ENCODE measurements at places on chromosomes 5 and 9.

DNA sequence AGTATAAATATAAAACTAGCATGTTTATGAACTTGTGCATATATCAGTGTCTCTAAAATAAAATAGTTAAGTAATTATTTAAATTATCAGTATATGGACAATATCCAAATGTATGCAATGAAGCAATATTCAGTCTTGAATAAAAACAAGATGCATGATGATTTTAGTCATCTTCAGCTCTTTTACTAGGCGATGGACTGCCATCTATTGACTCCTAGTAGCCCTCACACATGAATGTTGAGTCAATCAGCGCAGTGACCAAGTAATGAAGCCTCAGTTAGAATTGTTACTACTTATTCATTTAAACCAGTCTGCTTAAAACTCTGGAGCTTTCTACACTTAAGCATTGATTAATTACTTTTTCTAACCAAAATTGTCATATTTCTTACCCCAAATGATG lies 92.9 kb upstream of the GRHPR start:
- DNase-seq: no peak

- DNase-seq: no peak
These were observed 13.2 kb downstream of the MACIR start for GRCh38 chr5:103271570-103272289.

GRCh38 chr5:151202381-151203139 lies 21.3 kb downstream of the CCDC69 start:
- DNase-seq: no peak

DNA sequence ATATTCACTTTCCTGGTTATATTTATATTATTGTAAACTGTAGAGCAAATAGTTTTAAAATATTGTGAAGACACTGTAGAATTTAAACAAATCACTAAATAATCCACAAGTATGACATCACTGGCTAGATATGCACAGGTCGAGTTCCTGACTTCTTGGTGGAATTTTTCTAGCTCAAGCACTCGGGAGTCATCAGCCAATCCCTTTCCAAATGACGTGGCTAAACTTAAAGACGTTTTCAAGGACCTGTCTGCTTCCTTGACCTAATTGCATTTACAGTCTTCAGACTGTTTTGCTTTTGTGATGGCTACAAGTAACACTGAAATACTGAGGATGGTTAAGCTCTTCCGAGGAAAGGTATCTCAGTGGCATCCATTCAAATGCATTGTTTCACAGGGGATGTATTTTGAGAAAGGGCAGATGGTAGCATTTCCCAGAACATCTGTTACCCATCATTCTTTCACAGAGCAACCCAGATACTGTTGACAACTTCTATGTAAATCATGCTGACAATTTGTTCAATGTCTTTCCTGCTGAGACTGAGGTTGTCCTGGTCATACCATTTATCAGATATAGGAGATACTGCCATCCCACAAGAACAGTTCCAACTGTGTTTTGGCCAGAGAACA lies 262.8 kb downstream of the CDH10 start:
- no peak for DNase-seq

- no peak for DNase-seq
These were observed 40.0 kb downstream of the GABRG2 start for GRCh38 chr5:162107591-162107990.

DNA sequence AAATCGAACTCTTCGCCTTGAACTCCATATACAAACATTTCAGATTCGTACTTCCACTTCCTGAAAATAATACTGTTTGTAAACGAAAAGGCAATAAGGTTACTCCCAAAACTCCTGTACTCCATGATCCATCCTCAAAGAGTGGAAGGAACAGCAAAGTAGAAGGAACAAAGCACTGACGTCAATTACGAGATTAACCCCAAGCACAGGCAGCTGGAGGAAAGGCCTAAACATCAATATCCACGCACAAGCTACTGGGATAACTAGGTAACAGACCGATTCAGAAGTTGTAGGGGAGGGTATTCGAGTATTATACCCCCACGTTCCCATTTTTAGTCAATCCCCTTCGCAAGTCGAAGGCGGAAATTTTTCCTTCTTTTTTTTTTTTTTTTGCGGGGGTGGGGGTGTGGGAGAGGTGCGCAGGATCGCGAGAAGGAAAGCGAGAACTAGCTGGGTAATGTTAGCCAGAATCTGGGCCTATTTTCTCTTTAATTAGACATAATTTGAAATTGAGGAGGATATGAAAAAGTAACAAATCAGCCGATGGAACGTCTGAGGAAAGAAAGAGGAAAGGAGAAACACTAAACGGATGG lies 909 bp downstream of the AFF4 start:
- peak; percentile 49 for DNase-seq

DNA sequence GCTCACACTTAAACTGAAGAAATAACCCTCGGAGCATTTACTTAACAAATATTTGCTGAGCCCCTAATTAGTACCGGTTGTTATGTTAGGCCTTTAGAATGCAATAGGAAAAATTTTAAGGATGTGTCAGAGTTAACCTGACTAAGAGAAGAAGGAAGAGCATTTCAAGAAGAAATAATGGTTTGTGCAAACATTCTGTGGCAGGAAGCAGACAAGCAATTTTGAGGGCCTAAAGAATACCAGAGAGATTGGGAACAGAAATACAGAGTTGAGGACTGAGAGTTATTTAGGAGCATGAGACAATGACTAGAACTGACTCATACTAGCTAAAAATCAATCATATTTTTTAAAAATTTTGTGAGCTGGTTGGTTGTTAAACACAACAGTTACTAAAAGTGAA lies 218.8 kb downstream of the PRR16 start:
- no peak for DNase-seq

GRCh38 chr5:61303346-61303745 lies 28.7 kb upstream of the ZSWIM6 start:
- DNase-seq: no peak

DNA sequence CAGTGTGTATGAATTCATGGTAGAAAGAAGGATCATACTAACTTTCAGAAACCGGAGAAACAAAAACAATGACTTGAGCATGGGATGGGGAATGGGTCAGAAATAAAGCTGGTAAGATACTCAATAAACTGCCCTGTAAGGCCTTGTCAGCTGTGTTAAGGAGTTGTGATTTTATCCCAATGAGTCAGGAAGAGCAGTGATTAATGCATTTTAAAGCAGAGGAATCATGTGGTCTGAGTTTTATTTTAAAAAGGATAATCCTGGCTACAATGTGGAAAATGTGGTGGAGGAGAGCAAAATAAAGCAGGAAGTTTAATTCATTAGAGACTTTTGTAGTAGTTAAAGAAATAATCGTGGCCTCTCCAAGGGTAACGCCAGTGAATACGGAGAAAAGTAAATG lies 28.7 kb downstream of the DHX29 start:
- no peak for DNase-seq

DNA sequence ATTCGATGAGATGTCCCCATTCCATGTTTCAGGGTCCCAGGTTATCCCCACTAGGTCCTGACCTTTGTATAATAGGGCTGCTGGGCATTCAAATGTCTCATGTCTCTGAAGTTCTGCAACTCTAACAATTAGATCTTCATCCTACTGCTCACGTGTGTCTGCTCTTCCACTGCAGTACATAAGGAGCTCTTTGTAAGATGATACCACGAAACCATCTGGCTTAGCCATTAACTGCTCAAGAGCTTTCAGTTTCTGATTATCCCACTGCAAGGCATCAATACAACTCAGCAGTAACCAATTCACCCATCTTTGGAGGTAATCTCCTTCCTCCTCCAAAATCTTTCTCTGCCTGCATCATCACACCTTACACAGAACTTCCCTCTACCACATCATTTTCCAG lies 49.9 kb upstream of the PPP2CA start:
- DNase-seq: peak; percentile 75

DNA sequence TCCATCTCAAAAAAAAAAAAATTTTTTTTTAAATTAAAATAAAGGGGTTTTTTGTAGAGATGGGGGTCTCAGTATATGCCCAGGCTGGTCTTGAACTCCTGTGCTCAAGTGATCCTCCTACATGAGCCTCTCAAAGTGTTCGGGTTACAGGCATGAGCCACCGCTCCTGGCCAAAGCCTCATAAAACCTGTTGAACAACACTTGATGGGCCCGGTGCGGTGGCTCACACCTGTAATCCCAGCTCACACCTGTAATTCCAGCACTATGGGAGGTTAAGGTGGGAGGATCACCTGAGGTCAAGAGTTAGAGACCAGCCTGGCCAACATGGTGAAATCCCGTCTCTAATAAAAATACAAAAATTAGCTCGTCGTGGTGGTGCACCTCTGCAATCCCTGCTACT lies 7.7 kb upstream of the NPM1 start:
- DNase-seq: no peak

- DNase-seq: no peak
These were observed 35.1 kb downstream of the GADD45G start for GRCh38 chr9:89639961-89640360.

- DNase-seq: no peak
These were observed 69.1 kb downstream of the C9orf85 start for GRCh38 chr9:71980266-71981190.

DNA sequence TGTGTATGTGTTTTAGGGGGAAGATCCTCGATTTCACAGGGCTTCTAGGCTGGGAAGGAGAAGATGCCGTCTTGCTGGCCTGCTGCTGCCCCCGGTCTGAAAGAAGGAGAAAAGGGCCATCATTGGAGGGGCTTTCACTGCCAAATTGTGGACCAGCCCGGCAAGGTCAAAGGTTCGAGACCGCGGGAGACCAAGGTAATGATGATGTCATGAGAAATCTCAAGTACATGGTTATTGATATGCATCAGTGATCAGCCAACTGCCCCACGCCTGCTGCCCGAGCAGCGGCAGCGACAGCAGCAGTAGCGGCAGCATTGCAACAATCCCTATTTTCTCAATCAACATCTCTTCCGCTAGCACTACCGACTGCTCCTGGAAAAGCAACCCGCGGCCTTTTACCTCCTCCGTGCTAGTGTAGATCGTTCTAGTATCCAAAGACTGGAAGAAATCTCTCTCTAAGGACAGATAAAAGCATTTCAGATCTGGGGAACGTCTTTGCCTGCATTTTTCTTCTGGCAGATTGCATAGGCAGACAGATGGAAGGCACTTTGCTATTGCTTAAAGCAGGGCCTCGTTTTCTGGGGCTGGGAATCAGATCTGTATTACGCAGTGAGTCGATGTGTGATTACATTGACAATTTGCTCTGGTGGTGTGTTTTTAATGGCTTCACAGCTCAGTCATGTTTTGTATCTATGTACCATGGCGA lies 215.3 kb downstream of the MEF2C start:
- DNase-seq: no peak

- no peak for DNase-seq
These were observed 109.2 kb downstream of the RAPGEF6 start for GRCh38 chr5:131525805-131526204.

GRCh38 chr5:97553604-97554452 lies 370.8 kb upstream of the RIOK2 start:
- no peak for DNase-seq

GRCh38 chr5:62190173-62190572 lies 115.8 kb upstream of the KIF2A start:
- DNase-seq: no peak

GRCh38 chr9:4424891-4425290 lies 65.4 kb upstream of the SLC1A1 start:
- no peak for DNase-seq

DNA sequence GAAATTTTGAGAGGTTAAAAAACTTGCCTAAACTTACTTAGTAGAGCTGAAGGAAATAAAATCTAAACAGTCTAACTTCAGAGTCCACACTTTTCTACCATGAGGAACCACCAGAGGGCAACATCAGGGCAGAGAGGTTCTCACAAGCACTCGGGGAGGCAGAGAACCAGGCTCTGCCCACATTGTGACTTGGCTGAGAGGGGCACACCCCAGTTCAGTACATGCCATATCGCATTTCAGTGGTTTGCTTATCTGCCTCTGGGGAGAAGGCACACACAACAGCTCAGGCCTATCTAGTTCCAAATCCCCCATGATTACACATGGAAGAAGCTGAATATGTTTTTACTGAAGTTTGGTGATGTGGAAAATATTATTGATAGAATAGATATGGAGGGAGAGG lies 49.2 kb downstream of the EQTN start:
- DNase-seq: peak; percentile 42

DNA sequence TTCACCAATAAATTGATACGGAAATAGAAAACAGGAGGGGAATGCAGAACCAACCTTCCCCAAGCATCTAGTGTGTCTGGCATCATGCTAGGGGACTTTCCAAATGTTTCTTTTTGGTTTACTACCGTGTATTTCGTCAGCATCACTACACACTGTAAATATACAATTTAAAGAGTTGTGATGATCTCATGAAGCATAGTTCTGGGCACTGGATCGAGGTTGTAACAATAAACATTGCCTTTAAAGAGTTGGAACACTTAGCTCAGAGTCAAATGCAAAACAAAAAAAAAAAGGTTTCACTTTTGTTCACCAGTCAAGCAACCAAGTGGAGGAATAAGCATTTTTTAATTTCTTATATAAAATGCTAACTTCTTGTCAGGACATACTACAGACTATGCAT lies 2.9 kb upstream of the SCAI start:
- no peak for DNase-seq

- no peak for DNase-seq
These were observed 297.9 kb upstream of the BRINP1 start for GRCh38 chr9:119667163-119667562.

DNA sequence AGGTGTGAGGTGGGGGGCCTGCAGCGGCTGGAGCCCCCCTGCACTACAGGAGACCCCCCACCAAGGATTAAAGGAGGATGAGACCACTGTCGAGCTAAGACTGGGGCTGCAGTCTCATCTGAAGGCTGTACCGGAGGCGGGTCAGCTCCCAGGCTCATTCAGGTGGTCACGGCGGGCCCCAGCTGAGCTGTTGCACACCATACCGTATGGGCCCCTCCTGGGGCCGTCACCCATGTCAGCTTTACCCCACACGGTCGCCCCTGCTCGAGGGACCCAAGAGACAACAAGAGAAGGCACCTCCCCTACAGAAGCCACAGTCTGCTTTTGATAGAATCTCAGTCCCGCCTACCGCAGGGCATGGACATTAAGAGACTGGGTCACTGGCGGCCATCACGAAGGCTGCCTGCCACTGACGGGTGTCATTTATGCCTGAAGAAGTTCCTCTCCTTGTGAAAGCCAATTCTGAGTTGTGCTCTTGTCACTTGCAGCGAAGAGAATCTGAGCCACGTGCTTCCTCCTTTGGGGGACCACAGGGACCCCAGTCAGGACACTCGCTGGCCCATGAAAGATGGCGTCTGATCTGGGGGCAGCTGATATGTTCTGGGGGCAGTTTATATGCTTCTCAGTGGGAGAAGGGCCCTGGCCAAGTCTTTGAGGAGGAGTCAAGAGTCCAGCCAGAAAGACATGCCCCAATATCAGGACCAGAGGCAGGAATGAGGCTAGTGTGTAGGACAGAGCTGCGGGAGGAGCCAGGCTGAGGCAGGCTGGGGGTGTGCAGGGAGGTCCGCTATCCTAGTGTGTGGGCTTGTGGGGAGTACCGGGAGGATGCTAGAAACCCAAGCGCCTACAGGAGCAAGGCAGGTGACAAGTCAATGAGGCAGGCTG lies 102.4 kb downstream of the ZNF354C start:
- DNase-seq: no peak

GRCh38 chr9:125262294-125262991 lies 817 bp downstream of the GAPVD1 start:
- no peak for DNase-seq

DNA sequence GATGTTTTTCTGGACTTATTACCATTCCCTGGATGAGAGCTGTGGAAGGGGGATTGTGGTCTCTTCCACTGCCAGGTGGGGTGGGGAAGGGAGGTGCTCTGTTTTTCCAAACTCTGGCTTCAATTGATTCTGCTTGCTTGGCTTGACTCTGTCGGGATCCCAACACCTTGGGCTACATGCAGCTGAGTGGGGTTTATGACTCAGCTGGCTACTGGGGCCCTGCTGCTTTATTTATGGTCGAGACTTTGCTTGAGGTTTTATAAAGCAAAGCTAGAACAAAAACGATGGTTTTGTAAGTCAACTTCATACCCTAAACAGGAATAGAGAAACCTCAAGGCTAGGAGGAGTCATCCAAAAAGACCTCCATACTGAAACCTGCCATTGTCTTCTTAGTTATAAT lies 76.3 kb downstream of the AOPEP start:
- DNase-seq: no peak

Data from large intestine (tissue), 12 donors.